ENCODE measurements at places on chromosomes 2 and 18.

DNA sequence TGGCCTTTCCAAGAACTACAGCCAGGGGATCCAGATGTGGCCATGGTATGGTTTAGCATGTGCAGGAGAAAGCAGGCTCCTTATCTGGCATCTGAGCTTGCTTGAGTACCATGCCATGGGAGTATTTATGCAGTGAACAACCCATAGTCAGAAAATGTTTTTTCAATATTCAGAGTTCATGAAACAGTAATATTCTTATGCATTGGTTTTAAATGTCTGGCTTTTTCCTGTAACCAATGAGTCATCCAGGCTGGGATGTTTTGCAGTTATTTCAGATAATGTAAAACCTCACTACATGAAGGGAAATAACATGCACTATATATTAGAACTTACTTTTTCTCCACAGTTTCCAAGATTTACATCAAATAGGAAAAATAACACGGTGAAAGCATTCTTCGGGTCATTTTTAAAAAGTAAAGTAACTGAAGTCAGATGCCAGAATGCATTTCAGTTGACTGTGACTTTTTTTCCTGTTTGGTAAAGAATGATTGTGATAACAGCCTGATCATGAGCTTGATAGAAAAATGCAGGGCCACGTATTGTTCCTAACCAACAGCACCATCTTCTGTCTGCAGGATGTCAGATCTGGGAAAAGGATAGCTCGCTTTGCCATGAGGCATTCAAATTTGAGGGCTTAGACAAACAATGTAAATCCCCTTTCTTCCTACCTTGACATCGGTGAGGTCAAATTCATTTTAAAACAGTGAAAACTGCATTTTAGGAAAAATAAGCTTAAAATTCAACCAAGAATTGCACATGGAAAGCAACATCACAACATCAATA lies 152.8 kb downstream of the DSC3 start:
- DNase-seq = no peak

DNA sequence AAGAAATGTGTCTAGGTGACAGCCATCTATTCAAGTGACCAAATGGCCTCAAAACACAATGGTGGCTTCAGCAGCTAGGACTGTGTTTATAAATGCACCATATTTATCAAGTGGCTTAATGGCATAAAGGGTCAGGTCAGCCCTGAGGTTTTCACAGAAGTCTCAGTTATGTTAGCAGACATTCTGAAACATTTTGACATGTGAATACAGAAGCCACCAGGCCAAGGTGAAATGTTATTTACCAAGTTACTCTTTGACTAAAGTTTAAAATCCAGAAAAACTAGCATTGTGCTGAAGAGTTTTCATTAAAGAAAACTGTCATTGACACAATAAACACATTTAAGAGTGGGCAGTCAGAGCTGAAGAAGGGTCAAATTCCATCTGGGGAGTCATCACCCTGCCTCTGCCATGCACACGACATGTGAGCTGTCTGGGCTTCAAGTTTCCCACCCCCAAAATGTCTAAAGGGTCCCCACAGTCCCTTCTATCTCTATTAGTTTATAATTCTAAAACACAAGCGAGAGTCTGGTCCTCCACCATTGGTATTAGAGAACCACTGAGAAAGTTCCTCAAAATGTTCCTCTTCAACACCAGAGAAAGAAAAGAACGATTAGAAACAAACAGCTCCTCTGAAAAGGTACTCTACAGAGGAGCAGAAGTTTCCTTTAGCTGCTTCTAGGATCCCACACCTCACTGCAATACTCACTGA lies 77.5 kb upstream of the FZD5 start:
- no peak for DNase-seq

DNA sequence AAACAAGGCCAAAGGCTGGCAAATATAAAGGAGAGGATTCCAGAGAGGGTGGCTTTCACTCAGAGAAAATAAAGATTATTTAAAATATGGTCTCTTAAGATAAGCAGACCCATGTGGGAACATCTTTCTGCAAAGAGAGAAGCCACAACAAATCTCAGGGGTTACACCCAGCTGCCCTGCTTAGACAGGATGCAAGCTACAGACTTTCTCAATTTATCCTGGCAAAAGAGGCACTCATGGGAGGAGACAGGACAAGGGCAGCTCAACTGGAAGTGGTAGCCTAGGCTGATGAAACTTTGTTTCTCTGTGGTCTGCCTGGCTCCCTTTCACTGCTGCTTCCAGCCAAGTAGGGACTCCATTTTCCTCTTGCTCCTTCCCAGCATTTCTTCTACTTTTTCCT lies 25.9 kb upstream of the SULT1C4 start:
- DNase-seq = no peak

DNA sequence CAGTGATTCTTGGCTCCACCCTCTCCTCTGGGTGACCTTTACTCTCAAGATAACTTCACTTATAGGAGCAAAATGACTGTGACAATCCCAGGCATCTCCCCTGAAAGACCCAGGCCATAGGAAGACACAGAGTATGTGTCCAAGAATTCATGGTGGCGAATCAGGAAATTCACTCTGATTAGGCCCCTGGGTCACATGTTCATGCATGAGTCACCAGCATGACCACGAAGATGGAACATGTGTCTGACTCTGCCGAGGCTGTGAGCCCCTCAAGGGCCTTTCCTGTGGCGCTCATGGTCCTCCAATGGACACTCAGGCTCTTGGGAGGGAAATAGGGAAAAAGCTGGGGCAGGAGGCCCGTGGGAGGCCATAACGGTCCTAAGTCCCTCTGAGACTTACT lies 74.0 kb upstream of the TEX51 start:
- no peak for DNase-seq

GRCh38 chr2:110678457-110679336 lies 834 bp upstream of the BUB1 start:
- no peak for DNase-seq

DNA sequence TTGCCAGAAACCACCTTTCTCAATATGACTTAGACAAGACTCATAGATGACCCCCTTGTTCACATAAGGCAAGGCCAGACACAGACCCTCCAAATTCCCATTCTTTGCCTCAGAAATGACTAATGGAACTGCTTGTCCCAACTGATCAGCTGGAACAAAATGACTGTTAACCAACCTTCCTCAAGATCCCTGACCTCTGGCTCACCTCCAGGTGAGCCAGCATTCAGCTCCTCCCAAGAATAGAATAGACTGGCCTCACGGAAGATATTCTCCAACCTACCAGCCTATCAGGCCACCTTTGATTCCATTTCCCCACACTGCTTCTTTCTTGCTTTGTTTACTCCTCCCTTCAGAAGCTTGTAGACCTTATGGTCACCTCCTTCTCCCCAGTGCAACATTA lies 195.7 kb upstream of the VWC2L start:
- DNase-seq = no peak

DNA sequence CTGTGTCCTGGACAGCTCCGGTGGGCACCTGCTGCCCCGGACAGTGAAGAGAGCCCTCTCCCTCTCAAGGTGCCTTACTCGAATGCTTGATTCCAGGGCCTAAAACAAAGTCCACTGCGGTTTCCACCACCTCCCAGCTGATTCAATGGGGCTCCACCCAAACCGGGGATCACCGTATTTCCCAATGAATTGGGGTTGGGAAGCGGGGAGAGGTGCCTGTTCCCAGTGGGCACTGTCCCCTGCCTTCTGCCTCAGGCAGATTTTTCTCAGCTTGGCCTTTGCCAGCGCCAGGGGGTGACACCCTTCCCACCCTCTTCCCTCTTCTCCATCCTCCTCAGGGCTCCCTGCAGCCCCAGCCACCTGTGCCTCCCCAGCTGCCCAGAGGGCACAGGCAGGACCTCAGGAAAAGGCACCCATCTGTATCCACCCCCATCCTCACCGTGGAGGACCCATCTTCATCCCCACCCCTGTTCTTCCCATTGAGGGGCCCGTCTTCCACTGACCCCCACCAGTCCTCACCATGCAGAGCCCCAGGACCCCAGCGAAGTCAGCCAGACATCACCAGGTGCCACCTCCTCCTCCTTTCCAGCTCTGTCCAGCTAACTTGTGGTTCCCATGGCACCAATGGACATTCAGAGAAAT lies 66.7 kb upstream of the HPCAL1 start:
- peak; percentile 45 for DNase-seq

- DNase-seq = no peak
Observed at GRCh38 chr18:70382017-70382416, 93.2 kb downstream of the SOCS6 start.

DNA sequence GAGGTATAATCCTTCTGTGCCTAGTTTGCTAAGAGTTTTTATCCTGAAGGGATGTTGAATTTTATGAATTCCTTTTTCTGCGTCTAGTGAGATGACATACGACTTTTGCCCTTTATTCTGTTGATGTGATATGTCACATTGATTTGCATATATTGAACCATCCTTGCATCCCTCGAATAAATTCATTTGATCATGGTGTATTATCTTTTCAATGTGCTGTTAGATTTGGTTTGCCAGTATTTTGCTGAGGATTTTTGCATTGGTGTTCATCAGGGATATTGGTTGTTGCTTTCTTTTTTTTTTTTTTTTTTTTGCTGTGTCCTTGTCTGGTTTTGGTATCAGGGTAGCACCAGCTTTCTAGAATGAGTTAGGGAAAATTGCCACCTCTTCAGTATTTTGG lies 9.1 kb downstream of the GCC2 start:
- DNase-seq = no peak

GRCh38 chr2:196486146-196486545 lies 153.4 kb upstream of the CCDC150 start:
- DNase-seq = no peak

DNA sequence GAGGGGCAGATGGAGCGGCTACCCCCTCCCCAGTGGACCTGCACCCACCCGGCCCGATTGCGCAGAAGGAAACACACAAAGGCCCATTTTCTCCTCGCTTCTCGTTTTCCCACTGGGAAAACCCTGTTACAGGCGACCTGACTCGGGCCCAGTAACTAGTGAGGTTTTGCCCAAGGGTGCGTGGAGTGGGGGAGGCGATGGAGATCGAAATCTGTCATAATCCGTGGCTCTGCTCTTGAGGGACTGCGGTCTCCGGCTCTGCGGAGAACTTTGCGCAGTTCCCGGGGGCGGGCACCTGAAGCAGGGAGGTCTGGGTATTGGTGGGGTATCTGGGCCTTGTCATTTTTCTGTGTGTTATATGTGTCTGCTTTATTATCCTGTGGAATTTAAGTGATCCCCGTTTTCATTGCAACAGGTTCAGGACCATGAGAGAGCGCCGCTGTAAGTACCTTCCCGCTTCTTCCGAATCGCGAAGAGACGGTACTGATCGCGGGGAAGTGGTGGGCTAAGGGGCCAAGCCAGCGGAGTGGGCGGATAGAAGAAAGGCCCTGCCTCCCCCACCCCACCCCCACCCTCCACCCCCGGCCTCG lies 4.0 kb upstream of the HOXD4 start:
- DNase-seq = no peak

GRCh38 chr2:118250463-118250862 lies 162.2 kb downstream of the INSIG2 start:
- no peak for DNase-seq

Data from RWPE2 (cell line).